ENCODE measurements at places on chromosomes 6 and 20.

GRCh38 chr20:59495894-59496510 lies 108.3 kb upstream of the PHACTR3 start:
- DNase-seq, result peak; percentile 88

- no peak for DNase-seq
These were observed 16.1 kb downstream of the HLA-F start for GRCh38 chr6:29739136-29739881.

DNA sequence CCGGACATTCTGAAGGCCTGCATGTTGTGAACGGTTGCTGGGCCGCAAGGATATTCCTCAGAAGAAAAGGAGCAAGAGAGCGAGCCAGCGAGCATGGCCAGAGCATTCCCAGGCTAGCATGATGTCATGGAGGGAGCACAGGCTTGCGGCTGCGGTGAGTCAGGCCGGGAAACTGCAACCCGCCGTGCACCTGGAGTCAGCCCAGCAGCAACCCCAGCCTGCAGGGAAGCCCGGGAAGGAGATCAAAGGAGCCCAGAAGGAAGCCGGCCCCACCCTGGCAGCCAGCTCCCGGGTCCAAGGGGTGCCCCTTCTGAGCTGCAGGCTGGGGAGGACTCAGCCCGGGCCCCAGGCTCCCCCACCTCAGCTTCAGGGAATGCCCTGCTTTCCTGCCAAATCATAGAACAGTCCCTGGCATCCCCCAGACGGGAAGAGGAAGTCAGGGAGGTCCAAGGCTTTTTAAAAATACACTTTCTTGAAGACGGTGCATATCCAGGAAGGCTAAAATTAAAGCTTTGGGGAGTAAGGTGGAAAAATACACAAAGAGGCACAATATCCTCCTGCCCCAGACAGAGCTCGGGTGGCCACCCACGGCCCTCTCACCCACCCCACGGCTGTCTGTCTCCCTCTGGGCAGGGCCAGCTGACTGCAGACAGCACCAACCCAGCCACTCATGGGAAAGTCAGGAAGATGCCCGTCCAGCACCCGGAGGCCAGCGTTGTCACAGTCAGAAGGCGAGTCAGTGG lies 53.7 kb downstream of the BMP7 start:
- DNase-seq, result peak; percentile 90

- DNase-seq, result no peak
These were observed 182.9 kb downstream of the MCHR2 start for GRCh38 chr6:99810942-99811620.

DNA sequence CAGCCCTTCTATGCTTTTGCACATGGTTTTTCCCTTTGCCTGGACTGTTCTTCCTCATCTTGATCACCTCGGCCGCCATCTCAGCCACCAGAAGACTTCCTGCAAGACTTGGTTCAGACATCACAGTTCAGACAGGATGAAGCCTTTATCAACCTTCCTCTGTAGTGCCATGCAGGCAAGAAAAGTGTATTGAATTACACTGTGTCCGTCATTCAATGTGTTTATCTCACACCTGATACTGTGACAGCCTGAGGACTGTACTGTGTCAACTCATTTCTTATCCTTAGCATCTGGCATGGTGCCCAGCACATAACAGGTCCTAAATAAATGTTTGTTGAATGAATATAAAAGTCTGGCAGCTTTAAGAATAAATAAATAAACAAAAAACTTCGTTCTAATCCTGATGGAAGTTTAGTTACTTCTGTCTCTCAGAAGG lies 133.3 kb upstream of the MAN1A1 start:
- DNase-seq, result no peak

DNA sequence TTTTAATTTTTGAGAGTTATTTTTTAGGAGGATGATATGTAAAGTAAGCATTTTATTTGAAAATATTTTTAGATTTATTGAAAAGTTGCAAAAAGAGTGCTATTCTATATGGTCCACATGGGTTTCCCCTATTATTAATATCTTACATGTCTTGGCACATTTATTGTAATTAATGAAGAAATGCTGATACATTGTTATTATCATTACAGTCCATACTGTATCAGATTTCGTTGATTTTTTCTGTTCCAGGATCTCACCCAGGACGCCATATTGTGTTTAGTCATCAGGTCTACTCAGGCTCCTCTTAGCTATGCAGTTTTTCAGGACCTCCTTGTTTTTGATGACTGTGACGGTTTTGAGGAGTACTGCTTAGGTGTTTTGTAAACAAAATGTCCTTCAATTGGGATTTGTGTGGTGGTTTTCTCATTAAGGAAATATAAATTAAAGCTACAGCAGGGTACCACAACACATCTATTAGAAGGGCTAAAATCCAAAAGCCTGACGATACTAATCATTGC lies 281.0 kb downstream of the SAMD5 start:
- no peak for DNase-seq

- no peak for DNase-seq
These were observed 150.1 kb downstream of the GMPR start for GRCh38 chr6:16388488-16388887.

GRCh38 chr6:6661191-6661590 lies 72.7 kb downstream of the LY86 start:
- DNase-seq, result no peak

- no peak for DNase-seq
These were observed 59.7 kb downstream of the PKIB start for GRCh38 chr6:122669868-122670267.

GRCh38 chr6:31485055-31485454 lies 12.9 kb upstream of the MICB start:
- no peak for DNase-seq

DNA sequence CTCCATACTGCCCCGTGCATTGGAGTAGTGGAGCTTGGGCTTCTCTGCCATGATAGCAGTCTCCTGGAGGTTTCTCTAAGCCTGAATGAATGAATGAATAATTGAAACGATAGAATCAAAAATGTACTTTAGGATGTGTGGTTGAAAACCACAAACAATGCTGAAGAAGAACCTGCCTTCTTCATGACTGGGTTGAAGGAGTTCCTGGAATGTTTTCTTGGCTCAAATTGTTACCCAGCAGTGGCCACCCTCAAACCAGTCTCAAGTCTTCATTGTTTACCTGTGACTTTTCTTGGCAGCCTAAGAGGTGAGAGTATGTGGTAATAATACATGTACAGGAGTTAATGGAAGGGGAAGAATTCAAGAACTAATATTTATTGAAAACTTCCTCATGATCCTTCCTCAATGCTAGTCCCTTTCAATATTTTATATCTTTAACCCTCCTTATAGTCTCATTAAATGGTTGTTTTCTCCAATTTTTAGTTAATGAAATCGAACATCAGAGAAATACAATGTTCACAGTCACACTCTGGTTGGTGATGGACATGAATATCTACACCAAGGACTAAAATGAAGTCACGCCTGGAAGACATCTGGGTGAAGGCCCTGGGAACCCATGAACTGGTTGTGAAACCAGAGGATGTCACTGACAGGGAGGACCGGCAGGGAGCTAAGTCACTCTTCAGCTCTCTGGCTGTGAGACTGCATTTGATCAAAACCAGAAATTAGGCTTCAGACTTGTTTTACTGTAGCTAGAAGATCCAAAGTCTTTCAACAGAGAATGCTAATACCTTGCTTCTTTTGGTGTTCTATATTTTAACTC lies at the start of gene GSTA5:
Gene GSTA5 (minus strand): TSS at position 51 of the 823 bp plus-strand sequence.
- no peak for DNase-seq

- no peak for DNase-seq
These were observed 61.8 kb downstream of the BANF2 start for GRCh38 chr20:17761604-17762003.

- no peak for DNase-seq
These were observed 94.6 kb downstream of the CD109 start for GRCh38 chr6:73790574-73790973.

DNA sequence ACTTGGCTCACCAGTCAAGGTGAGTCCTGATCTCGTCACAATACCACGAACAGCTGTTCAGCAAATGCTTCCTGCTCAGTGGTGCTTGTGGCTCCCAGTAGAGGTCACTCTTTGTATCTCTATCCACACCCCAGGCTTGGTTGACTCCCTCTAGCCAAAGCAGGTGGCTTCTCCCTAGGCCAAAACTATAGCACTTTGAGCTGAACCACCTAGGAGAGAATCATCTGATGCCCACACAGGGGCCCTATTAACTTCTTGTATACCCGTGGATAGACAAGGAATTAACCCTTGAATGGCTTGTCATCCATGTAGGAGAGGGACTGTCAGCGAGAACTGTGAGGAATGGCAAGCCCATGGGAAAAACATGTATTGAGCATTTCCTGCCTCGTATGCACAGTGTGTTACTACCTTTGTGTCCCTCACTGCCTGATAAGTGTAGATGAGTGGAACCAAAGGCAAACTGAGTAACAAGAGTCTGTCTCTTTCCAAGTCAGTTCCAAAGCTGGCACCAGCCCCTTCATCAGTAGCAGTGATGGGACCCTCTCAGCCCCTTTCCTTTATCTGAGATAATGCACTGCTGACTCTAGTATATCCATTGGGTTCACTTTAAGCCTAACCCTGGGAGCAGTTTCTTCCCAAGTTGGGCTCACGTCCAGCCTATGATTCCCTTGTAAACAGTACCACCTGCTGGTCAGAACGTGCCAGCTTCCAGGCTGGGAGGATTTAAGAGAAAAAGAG lies 42.5 kb downstream of the EIF2S2 start:
- DNase-seq, result peak; percentile 84

DNA sequence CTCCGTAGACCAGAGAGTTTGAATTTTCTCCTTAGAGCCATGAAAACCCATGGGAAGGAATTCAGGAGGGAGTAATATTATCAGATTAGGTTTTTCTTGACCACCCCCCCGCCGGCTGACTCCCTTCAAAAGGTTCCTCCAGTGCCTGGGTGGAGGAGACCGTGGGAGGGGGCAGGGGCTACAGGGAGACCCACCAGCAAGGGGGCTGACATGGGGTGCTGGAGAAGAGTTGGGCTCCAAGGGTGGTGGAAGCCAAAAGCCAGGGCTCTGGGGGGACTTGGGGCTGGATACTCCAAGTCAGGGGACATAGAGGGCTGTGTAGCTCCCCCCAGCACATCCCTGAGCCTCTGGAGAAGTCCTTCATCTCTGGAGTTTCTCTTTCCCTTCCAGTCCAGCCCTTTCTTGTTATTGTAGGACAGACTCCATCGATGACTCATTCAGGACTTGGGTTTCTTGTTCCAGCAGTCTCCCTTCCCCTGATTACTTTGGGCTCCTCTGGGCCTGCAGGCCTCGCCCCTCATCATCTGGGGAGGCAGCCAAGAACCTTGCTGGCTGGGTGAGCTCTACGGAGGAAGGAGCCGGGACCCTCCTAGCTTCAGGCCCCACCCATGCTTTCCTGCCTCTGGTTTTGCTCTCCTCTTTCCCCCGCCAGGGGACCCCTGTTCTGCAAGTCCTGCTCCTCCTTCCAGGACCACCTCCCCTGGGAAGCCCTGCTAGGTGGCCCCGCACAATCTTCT lies 10.5 kb upstream of the KIAA1755 start:
- DNase-seq, result peak; percentile 81

DNA sequence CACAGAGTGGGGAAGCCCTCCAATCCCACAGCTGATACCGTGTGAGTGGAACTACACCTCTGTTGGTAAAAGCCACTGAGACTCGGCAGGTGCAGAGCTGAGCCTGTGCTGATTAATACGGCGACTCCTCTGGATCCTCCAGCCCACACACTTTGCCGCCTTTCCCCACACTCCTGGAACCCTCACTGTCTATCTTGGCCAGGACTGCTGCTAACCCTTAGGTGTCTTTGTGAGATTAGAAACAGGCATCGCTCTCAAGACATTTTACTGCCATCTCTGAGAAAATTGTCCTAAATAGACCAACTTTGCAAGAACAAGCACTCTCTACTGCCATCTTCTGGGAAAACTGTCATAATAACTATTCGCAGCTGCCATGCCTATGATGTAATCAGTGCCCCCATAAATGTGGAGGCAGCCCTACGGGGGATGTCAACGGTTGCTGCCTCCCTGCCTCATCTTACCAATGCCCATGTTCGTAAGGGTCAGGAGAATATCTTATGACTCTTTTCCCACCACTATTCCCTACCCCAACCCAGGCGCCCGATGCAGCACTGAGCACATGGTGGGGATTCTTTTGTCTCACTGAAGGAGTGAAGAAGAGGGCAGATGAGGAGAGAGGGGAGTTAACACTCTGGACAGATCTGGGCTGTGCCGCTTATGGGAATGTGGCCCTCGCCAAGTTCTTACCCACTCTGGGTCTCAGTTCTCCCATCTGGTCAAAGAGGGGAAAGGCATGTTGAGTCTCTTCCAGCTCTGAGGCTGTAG lies 26.1 kb upstream of the KCNB1 start:
- DNase-seq, result no peak

DNA sequence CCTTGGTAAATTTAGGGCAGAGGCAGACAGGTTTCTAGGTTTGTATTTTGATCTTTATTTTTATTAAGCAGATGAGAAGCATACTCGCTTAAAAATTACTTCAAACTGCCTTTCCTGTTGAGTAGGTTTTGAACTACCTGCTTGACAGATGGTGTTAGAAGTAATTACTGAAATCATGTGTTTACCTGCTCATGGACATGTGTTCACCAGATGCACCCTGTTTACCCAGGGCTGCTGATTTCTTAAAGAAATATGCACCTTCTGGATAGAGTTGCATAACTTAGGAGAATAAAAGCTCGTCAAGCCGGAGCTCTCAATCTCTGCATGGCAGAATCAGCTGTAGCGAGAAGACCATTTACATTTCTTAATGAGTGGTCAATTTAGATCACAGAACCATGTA lies 165.1 kb downstream of the CDKAL1 start:
- no peak for DNase-seq

DNA sequence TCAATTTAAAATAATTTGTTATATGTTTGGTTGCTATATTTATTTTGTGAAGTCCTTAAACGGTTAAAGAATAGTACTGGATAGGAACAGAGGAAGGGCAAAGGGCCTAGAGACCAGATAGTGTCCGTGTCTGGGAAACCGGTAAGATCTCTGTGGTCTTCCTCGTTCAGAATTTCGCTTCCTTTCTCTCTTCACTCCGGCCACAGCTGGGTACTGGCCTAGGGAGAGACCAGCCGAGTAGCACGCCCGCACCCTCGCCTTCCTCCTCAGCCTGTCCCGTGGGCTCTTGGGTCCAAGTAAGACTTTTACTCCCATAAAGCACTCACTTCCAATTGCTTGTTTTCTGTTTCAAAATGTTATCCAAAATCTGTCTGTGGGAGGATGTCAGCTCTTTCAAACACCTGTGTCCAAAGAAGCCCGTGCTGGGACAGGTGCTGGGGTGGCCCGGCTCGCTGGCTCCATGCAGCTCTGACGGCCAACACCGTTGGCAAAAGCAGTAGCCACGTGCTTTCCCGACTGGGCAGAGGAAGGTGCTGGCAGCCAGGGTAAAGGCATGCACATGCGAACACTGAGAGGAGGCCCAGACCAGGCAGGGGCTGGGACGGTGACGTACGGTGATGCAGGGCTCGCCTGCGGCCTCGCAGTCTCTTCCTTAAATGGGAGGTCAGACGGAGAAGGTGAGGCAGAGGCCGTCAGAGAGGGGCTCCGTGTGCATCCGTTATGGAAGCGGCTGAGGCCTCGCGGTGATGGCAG lies 112.2 kb downstream of the IRF4 start:
- DNase-seq, result no peak

DNA sequence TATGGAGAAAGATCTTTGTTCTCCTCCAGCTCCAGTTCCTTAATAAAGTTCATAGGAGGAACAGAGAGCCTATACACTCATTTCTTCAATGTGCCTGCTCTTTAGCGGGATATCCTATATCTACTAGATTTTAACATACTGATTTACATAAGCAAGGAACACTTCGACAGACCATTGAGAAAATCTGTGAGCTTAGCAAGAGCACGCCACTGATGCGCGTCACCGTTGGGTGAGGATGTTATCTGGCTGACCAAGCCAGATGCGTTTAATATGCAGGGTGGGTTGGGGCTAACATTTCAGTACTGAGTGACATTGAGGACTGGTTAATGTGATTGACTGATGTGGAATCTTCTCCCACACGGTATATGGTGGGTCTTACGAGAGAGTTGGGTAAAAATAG lies 233.4 kb downstream of the SOX4 start:
- DNase-seq, result no peak
